GM23248 (cell line): ENCODE measurements at places on chromosomes 3 and 15.

GRCh38 chr3:67610458-67610857, 44.0 kb downstream of the SUCLG2 start:
- DNase-seq: peak; percentile 69
- H3K4me1 ChIP-seq: peaks cover 10% of the 10 kb centered on the region
- peak overlapping the region; percentile 66 for H3K27ac ChIP-seq
- H3K36me3 ChIP-seq: peaks cover 12% of the 10 kb centered on the region; the same call in 1 of the 2 replicates
- H3K4me3 ChIP-seq: no peak overlapping the region

DNA sequence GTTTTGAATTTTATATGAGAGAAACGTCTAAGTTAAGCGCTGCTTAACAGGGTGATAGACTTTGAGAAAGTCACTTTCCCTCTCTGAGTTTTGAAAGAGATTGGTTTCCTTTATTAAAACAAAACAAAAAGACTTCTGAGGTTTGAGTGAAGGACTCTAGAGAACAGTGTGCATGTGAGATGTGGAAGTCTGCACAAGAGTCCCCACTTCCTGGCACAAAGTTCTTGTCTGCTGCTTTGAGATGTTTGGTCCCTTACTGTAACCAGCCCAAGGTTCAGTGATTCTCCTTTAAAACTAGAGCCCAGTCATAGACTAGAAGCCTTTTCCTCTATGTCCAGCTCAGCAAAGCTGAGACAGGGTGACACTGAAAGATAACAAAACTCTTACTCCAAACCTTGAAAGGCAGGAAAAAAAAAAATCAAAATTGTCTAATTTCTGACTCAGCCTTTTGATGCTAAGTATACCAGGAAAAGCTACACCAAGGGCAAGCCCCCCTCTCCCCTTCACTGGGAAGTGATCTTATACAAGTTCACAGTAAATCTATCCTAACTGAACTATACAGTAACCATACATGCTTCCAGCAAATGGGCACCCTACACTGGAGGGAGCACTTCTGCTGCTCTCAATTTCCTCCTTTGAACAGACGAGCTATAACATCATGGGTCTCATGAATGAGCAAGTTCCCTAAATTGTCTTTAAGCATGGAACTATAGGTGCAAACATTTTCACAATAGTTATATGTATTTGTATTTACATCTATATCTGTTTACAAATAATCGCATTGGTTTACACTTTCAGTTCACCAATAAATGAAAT, 2.3 kb downstream of the POPDC2 start:
- no peak overlapping the region for H3K27ac ChIP-seq
- H3K4me3 ChIP-seq: no peak overlapping the region
- no peaks in the 10 kb centered on the region for H3K27me3 ChIP-seq
- DNase-seq: no peak

- DNase-seq: peak; percentile 83
- no peaks in the 10 kb centered on the region for H3K36me3 ChIP-seq
- H3K4me3 ChIP-seq: no peak overlapping the region
- H3K27me3 ChIP-seq: no peaks in the 10 kb centered on the region
These were observed 26.5 kb upstream of the ERC2 start for GRCh38 chr3:56494679-56495322.

DNA sequence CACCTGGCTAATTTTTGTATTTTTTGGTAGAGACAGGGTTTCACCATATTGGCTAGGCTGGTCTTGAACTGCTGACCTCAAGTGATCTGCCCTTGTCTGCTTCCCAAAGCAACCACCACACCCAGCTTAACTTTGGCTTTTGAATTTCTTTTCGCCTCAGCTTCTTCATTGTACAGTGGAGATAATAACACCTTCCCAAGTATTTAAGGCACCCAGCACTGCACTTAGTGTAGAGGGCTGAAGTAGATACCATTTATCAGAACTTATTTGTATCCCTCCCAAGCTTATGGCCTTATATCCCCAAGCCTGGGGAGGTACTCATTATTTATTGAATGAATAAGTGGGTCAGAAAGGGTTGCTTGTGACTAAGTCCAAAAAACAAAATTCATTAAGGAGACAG, 2.3 kb downstream of the SQOR start:
- peak overlapping the region; percentile 92 for H3K27ac ChIP-seq
- no peaks in the 10 kb centered on the region for H3K27me3 ChIP-seq
- peak overlapping the region; percentile 51 for H3K4me3 ChIP-seq
- peaks cover 45% of the 10 kb centered on the region for H3K4me1 ChIP-seq
- no peak for DNase-seq

DNA sequence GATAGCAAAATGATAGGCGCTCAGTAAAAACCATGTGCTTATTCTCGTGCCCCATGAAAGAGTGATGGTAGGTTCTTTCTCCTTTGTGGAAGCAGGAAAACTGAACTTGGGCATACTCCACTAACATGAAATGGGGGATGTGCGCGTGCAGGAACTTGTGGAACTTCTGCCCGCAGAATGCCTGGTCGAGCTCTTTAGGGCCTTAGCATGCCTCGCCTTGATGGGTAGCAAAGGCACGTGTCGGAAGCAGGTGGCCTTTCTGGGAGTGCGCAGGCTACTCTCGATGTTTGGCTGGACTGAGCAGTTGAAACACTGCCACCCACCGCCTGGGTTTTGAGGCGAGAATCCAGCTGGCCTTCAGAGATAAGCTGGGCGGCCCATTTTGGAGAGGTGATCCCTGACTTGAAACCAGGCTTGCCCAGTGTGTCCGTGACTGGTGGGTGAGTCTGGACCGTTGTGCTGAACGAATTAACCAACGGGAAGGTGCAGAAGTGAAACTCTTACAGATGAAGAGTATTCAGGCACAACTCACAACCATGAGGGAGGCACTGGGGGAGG, 842 bp downstream of the PCCB start:
- peak overlapping the region; percentile 74 for H3K4me3 ChIP-seq
- H3K36me3 ChIP-seq: no peaks in the 10 kb centered on the region
- H3K27me3 ChIP-seq: no peaks in the 10 kb centered on the region

- H3K36me3 ChIP-seq: no peaks in the 10 kb centered on the region
- no peaks in the 10 kb centered on the region for H3K27me3 ChIP-seq
- peak; percentile 46 for DNase-seq
- peaks cover 11% of the 10 kb centered on the region; the same call in 1 of the 2 replicates for H3K4me1 ChIP-seq
These were observed 1.1 kb upstream of the PARP15 start for GRCh38 chr3:122576174-122576940.

DNA sequence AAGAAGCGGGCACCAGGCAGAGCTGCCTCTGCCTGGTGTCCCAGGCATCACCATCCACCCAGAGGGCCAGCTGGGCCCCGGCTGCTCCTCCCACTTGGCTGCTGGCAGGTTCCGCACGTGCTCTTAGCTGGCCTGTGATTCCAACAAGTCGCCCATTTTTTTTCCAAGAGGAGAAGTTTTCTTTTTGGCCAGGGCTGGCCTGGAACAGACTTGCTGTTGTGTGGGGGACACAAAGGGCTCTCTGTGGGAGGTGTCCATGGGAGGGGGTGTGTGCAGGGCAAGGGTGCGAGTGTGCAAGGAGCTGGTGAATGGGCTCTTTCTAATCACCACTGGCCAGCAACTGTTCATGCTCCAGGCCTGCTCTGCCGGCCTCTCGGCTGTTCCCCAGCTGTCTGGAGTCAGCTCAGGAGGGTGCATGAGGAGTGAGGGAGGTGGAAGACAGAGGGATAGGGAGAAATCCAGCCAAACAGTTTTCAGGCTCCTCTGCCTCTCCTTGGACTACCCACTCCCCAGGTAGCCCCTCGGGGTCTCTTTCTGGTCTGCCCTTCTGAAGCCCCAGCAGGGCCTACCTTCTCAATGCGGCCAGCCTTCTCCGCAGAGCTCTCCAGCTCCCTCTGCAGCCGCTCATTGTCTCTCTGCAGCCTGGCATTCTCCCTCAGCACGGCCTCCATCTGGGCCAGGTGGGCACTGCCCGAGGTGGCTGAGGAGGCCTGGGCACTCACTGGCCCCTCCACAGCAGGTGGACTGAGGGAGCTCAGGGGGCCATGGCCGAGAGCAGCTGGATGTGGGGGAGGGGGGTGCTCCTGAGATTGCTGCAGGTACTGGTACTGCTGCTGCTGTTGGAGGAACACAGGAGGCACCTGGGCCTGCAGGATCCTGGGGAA, 7.1 kb downstream of the AMOTL2 start:
- H3K4me3 ChIP-seq: no peak overlapping the region
- H3K4me1 ChIP-seq: peaks cover 90% of the 10 kb centered on the region
- DNase-seq: peak; percentile 70
- peaks cover 87% of the 10 kb centered on the region for H3K36me3 ChIP-seq

GRCh38 chr15:60557191-60557618, 78.3 kb upstream of the ICE2 start:
- H3K27me3 ChIP-seq: no peaks in the 10 kb centered on the region
- H3K27ac ChIP-seq: no peak overlapping the region
- DNase-seq: no peak
- H3K4me3 ChIP-seq: no peak overlapping the region
- no peaks in the 10 kb centered on the region for H3K4me1 ChIP-seq

DNA sequence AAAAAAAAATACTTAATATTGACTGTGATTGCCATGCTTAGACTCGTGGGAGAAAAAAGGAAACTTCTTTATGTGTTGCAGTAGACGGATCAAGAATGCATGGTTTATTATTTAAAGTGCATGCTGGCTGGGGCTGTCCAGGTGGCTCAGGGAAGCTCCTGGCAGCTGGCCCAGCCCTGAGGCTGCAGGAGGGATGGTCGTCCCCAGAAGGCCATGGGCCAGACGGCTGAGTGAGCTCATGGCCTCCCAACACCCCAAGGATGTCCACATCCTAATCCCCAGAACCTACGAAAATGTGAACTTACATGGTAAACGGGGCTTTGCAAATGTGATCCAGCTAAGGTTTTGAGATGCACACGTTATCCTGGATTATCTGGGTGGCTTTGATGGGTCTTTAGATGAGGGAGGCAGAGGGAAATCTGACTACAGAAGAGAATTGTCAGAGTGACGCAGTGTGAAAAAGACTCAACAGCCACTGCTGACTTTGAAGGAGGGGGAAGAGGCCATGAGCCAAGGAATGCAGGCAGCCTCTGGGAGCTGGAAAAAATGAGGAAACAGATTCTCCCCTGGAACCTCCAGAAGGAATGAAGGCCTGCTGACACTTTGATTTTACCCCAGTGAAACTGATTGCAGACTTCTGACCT, 29.8 kb downstream of the ADAMTS17 start:
- no peaks in the 10 kb centered on the region for H3K4me1 ChIP-seq
- no peak overlapping the region for H3K4me3 ChIP-seq
- no peak overlapping the region for H3K27ac ChIP-seq
- no peaks in the 10 kb centered on the region for H3K36me3 ChIP-seq
- no peak for DNase-seq

GRCh38 chr3:156729460-156730179, 55.2 kb downstream of the TIPARP start:
- no peaks in the 10 kb centered on the region for H3K27me3 ChIP-seq
- H3K36me3 ChIP-seq: peaks cover 14% of the 10 kb centered on the region
- peaks cover 10% of the 10 kb centered on the region; the same call in 1 of the 2 replicates for H3K4me1 ChIP-seq
- H3K27ac ChIP-seq: peak overlapping the region; percentile 66

DNA sequence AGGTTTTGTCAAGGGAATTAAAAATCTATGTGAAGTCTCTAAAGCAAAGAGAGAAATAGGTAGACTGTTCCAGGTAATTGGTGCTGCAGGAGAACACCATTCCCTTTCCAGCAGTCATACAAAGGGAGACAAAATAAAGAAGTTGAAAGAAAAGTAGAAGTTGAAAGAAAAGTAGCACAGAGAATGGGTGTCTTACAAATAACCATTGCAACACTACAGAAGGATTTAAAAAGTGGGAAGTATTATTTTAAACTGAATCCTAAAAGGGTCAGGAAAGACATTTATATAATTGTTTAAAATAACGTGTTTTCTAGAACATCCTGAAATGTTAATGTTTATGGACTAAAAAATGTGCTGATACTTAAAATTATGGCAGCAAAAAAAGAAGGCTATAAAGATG, 223.8 kb downstream of the RSRC1 start:
- H3K4me3 ChIP-seq: no peak overlapping the region
- no peaks in the 10 kb centered on the region for H3K27me3 ChIP-seq
- H3K36me3 ChIP-seq: no peaks in the 10 kb centered on the region
- DNase-seq: no peak
- H3K4me1 ChIP-seq: no peaks in the 10 kb centered on the region
- H3K27ac ChIP-seq: no peak overlapping the region

GRCh38 chr15:38551720-38552648, 12.6 kb downstream of the RASGRP1 start:
- no peak overlapping the region for H3K27ac ChIP-seq
- no peaks in the 10 kb centered on the region for H3K36me3 ChIP-seq
- no peak overlapping the region for H3K4me3 ChIP-seq
- no peak for DNase-seq
- peaks cover 43% of the 10 kb centered on the region for H3K4me1 ChIP-seq

GRCh38 chr3:52053307-52054304, 2.8 kb downstream of the DUSP7 start:
- peaks cover 26% of the 10 kb centered on the region for H3K4me1 ChIP-seq
- H3K27me3 ChIP-seq: no peaks in the 10 kb centered on the region
- peaks cover 14% of the 10 kb centered on the region; the same call in 1 of the 2 replicates for H3K36me3 ChIP-seq
- peak overlapping the region; percentile 91 for H3K27ac ChIP-seq
- H3K4me3 ChIP-seq: peak overlapping the region; percentile 82
- peak; percentile 74 for DNase-seq

GRCh38 chr3:62378921-62379320, 5.6 kb upstream of the FEZF2 start:
- no peaks in the 10 kb centered on the region; the same call in 1 of the 2 replicates for H3K4me1 ChIP-seq
- DNase-seq: no peak
- no peaks in the 10 kb centered on the region for H3K36me3 ChIP-seq
- no peak overlapping the region for H3K27ac ChIP-seq
- no peak overlapping the region for H3K4me3 ChIP-seq

GRCh38 chr15:39804026-39804425, 21.4 kb upstream of the FSIP1 start:
- no peaks in the 10 kb centered on the region for H3K27me3 ChIP-seq
- peaks cover 5% of the 10 kb centered on the region for H3K4me1 ChIP-seq
- no peak overlapping the region for H3K27ac ChIP-seq
- peak; percentile 47 for DNase-seq
- peaks cover 56% of the 10 kb centered on the region for H3K36me3 ChIP-seq

GRCh38 chr3:149964291-149964690, 6.4 kb downstream of the PFN2 start:
- peaks cover 34% of the 10 kb centered on the region; the same call in 1 of the 2 replicates for H3K36me3 ChIP-seq
- no peak overlapping the region for H3K4me3 ChIP-seq
- peak overlapping the region; percentile 3; the same call in 1 of the 2 replicates for H3K27ac ChIP-seq
- DNase-seq: peak; percentile 48
- H3K27me3 ChIP-seq: no peaks in the 10 kb centered on the region

GRCh38 chr15:51966192-51966591, 5.4 kb downstream of the LEO1 start:
- DNase-seq: no peak
- 0 out of 2 replicates have a peak, but pooled peaks cover 7% of the 10 kb centered on the region for H3K36me3 ChIP-seq
- no peaks in the 10 kb centered on the region for H3K27me3 ChIP-seq
